WTC11 (cell line): ENCODE measurements at places on chromosomes 1 and 21. TPM values are rescaled to one million over a fixed set of nuclear protein-coding genes. Genes with fewer than 3 reads are reported as not detected.

- no peaks in the 10 kb centered on the region for H3K36me3 ChIP-seq
- DNase-seq: peak; percentile 16
- peaks cover 5% of the 10 kb centered on the region for H3K4me1 ChIP-seq
- H3K4me3 ChIP-seq: no peak overlapping the region
These were observed 23.1 kb upstream of the HFM1 start for GRCh38 chr1:91427741-91428140.

GRCh38 chr21:35517865-35518264, 468.8 kb upstream of the RUNX1 start:
- H3K27ac ChIP-seq: no peak overlapping the region
- no peak overlapping the region for H3K4me3 ChIP-seq
- no peak for DNase-seq

DNA sequence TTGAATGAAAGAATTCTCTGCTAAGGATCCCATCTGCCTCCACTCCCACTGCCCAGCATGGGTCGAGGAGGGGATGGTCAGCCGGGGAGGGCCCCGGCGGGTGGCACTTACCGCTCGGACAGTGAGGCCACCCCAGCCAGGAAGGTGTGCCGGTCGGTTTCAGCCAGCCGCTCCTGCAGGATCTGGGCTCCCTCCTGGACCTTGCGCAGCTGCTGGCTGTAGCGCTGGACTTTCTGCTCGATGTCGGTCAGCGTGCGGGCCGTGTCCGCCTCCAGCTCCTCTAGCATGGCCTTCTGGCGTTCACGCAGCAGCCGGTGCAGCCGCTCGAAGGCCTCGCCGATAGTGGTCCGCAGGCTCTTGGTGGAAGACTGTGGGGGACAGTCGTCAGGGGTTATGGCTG, 22.3 kb downstream of the TRIM62 start:
- peaks cover 14% of the 10 kb centered on the region for H3K36me3 ChIP-seq
- H3K27ac ChIP-seq: no peak overlapping the region; the same call in 1 of the 2 replicates
- no peak overlapping the region for H3K4me3 ChIP-seq
- H3K4me1 ChIP-seq: peaks cover 43% of the 10 kb centered on the region

GRCh38 chr1:58031416-58031815, 515.1 kb downstream of the OMA1 start:
- H3K27ac ChIP-seq: peak overlapping the region; percentile 95
- H3K4me3 ChIP-seq: peak overlapping the region; percentile 35
- peaks cover 79% of the 10 kb centered on the region for H3K4me1 ChIP-seq
- no peaks in the 10 kb centered on the region for H3K27me3 ChIP-seq
- peak; percentile 57 for DNase-seq

GRCh38 chr1:42146626-42147320, 6.4 kb upstream of the GUCA2B start:
- H3K27ac ChIP-seq: no peak overlapping the region
- no peak overlapping the region for H3K4me3 ChIP-seq
- no peaks in the 10 kb centered on the region for H3K27me3 ChIP-seq
- DNase-seq: peak; percentile 89
- H3K36me3 ChIP-seq: no peaks in the 10 kb centered on the region

The NUAK2 gene
- total RNA-seq: 8.7 to 10.8 TPM (median 10.8 TPM) in 3 replicates

GRCh38 chr1:116064616-116065015, 46.6 kb upstream of the MAB21L3 start:
- DNase-seq: no peak
- peaks cover 12% of the 10 kb centered on the region for H3K36me3 ChIP-seq
- no peak overlapping the region for H3K27ac ChIP-seq
- H3K27me3 ChIP-seq: no peaks in the 10 kb centered on the region
- H3K4me1 ChIP-seq: no peaks in the 10 kb centered on the region

The BRDT gene
- 0.13 to 0.21 TPM (median 0.18 TPM) in 3 replicates for total RNA-seq

DNA sequence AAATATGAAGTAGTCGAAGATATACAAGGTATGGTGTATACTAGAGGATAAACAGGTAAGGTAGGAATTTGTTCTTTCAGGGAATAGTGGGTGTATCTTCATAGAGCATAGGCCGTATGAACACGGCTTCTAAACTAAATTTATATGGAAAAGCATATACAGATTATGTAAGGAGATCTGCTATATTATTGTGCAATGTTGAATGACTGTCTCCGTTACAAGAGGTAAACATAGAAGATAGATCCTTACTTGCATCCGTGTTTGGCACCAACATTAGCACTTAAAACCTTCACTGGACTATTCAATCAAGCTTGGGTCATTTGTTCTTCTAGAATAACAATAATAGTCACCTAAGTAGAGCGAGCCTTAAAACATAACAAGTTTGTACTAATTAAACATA, 45.9 kb downstream of the CLEC20A start:
- H3K27me3 ChIP-seq: no peaks in the 10 kb centered on the region
- peaks cover 4% of the 10 kb centered on the region for H3K36me3 ChIP-seq
- peaks cover 4% of the 10 kb centered on the region; the same call in 1 of the 2 replicates for H3K4me1 ChIP-seq
- H3K27ac ChIP-seq: no peak overlapping the region

- no peak overlapping the region for H3K27ac ChIP-seq
- DNase-seq: no peak
- H3K27me3 ChIP-seq: no peaks in the 10 kb centered on the region
These were observed 12.9 kb upstream of the C1orf115 start for GRCh38 chr1:220677251-220677650.

The TFF3 gene
- 2.9 to 4.2 TPM (median 3.5 TPM) in 3 replicates for total RNA-seq

DNA sequence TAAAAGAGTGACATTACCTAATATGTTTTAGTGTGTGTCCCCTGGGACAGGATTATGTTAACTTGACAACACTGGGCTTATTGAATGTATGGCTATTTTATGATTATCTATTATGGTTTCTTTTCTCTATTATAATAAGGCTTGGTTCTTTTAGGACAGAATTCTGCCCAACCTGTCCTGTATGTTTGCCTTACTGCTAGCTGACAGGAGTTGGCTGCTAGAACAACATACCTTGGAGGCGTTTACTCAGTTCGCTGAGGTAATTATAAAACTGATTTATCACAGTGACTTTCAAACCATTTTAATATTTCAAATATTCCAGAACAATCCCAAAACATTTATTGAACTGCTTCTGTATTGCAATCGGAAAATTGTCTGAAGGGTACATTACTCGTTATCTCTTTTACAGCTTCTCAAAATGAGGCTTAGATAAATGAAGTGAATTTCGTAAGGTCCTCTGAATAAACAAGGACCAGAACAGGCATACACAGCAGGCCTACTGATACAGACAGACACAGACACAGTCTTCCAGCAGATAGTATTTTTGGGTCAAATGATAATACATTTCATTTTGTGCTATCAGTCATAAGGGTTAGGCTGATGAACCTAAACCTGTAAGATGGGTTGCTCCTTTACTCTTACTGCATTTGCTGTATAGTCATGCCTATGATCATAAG, 44.2 kb downstream of the SCYL3 start:
- no peak overlapping the region for H3K4me3 ChIP-seq
- H3K27me3 ChIP-seq: no peaks in the 10 kb centered on the region
- H3K27ac ChIP-seq: no peak overlapping the region
- DNase-seq: no peak
- no peaks in the 10 kb centered on the region for H3K4me1 ChIP-seq

- no peak overlapping the region for H3K27ac ChIP-seq
- DNase-seq: peak; percentile 81
- H3K4me1 ChIP-seq: peaks cover 25% of the 10 kb centered on the region
- peak overlapping the region; percentile 26; the same call in 1 of the 2 replicates for H3K4me3 ChIP-seq
These were observed 18.8 kb downstream of the KNCN start for GRCh38 chr1:46532498-46533178.

- DNase-seq: no peak
- peaks cover 13% of the 10 kb centered on the region for H3K4me1 ChIP-seq
- H3K27me3 ChIP-seq: no peaks in the 10 kb centered on the region
- H3K36me3 ChIP-seq: no peaks in the 10 kb centered on the region
- peak overlapping the region; percentile 39 for H3K27ac ChIP-seq
These were observed 181.6 kb upstream of the CACYBP start for GRCh38 chr1:174818014-174818616.

DNA sequence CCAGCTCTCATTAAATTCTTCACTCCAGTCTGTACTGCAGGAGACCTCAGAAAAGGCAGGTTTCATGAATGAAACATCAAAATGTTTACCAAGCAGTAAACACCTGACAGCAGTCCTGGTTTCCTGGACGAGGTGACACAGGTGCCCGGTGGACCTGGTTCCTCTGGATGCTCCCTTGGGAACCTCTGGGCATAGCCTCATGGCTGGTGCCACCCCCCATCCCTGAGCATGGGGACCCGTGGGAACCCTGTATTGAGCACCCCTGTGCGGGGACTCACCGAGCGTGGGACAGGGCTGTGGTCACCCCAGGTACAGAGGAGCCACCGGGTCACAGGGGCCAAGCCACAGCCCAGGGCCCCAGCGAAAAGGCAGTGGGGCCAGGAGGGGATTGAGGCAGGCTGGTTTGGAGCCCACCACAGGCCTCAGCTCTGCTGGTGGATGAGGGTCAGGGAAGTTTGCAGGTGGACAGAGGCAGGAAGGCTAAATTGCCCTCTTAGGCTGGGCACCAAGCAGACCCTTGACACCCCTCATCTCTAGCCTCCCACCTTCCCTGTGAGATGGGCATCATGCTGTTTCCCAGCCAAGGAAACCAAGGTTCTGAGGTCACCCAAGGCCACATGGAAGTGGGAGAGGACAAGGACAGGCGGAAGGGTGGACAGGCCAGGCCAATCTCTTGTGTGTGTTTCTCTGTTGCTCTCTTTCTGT, 158.4 kb downstream of the PTPRU start:
- no peak overlapping the region for H3K4me3 ChIP-seq
- DNase-seq: no peak
- H3K27ac ChIP-seq: no peak overlapping the region
- no peaks in the 10 kb centered on the region for H3K36me3 ChIP-seq

The GPR52 gene
- 0.22 to 0.41 TPM (median 0.39 TPM) in 3 replicates for total RNA-seq

- H3K27me3 ChIP-seq: no peaks in the 10 kb centered on the region
- DNase-seq: no peak
- H3K27ac ChIP-seq: no peak overlapping the region
- H3K4me1 ChIP-seq: peaks cover 10% of the 10 kb centered on the region
- H3K36me3 ChIP-seq: no peaks in the 10 kb centered on the region
- no peak overlapping the region for H3K4me3 ChIP-seq
These were observed 22.3 kb upstream of the FAM78B start for GRCh38 chr1:166189126-166189525.

DNA sequence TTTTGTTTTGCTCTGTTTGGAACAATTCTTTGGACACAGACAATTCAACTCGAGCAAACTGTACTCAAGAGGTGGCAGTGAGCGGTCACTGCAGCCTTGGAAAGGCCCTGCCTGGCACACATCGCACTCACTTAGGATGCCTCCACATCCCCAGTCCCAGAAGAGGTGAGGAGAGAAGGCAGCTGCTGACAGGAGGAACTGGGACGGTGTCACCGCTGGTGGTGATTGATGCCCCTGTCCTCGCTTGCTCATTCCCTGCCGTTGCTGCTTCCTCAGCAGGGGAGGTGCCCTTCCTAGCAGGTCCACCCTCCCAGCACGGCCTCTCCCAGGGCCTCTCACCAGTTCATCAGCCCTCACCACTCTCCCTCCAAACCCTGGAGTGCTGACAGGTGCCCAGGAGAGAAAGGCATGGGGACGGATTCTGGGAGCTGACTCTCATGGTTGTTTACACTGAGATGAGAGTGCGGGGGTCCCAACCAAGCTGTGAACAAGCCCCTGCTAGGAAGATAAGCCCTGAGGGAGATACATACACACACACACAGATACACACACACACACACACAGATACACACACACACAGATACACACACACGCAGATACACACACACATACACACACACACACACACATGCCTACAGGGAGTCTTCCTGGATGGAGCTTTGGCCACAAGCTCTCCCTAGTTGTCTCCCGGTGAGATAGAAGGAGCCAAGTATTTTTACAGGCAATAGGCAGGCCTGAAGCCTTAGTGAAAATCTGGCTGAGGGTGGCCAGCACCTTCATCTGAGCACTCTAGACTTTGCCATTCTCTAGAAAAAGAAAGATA, 101.1 kb downstream of the CDC7 start:
- no peaks in the 10 kb centered on the region for H3K27me3 ChIP-seq
- no peak for DNase-seq
- no peaks in the 10 kb centered on the region for H3K36me3 ChIP-seq

DNA sequence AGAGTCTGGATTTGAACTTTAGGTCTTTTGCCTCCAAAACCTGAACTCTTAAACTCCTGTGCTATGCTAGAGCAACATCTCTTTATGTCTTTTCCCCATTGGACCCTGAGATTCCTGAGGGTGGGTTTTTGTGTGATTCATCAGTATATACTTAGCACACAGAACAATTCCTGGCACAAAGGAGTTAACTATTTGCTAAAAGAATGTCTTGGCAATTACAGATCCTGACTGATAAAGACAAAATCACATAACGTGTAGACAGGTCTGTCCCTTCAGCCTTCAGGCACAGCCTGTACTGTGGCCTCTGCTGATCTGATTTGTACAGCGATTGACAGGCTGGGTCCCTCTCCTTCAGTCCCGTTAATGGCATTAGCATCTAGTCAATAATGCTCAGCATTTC, 162.4 kb upstream of the BEND5 start:
- no peak overlapping the region for H3K4me3 ChIP-seq
- H3K27ac ChIP-seq: no peak overlapping the region
- no peaks in the 10 kb centered on the region for H3K36me3 ChIP-seq
- peaks cover 4% of the 10 kb centered on the region; the same call in 1 of the 2 replicates for H3K27me3 ChIP-seq
- peaks cover 6% of the 10 kb centered on the region for H3K4me1 ChIP-seq
- no peak for DNase-seq

- no peak overlapping the region for H3K4me3 ChIP-seq
- H3K27ac ChIP-seq: peak overlapping the region; percentile 57; the same call in 1 of the 2 replicates
- H3K36me3 ChIP-seq: peaks cover 19% of the 10 kb centered on the region; the same call in 1 of the 2 replicates
- no peak for DNase-seq
These were observed 33.7 kb downstream of the PTGFRN start for GRCh38 chr1:116943438-116943837.

The KRTAP11-1 gene
- total RNA-seq: not detected in 3 replicates

DNA sequence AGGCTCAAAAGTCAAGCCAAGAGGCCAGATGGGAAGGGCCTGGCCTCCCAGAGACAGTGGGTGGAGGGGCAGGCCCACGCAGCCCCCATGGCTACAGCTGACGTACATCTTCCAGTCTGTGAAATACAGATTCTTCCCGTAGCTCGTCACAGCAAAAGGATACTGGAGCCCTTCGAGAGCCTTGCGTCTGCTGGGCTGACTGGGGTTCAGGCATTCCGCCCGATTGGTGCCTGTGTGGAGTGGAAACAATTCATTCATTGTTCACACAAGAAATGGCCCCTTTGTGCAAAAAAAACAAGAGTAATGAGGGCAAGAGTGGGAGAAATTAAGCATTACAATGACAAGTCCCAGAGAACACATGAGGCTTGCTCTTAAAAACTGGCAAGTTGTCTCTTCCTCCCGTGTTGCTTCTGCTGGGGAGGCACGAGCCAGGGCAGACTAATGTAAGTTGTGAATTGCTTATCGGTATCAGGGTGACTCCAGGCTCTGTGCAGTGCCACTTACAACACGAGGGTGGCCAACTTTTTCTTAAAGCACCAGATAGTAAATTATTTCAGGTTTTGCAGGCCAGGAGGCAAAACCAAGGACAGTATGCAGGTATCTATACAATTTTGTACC, 85.1 kb downstream of the NID1 start:
- H3K27ac ChIP-seq: no peak overlapping the region
- no peak overlapping the region for H3K4me3 ChIP-seq
- H3K4me1 ChIP-seq: peaks cover 9% of the 10 kb centered on the region
- no peak for DNase-seq

DNA sequence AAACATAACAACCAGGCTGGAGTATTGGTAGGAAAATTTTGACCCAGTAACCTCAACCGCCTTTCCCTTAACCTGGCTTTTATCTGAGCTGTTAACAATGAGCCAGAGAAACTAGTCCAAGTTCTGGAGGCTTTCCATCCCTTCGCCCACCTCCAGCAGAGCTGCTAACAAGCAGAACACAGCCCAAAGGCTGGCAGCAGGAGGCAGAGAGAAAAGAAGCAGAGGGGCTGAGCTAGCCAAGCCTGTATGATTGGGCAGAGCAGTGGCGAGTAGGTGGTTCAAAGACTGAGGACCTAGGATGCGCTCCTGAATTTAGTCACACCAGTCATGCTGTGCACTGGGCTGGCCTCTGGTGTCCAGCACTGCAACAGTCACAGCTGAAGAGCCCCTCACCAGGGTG, 123.0 kb downstream of the TNR start:
- no peaks in the 10 kb centered on the region for H3K4me1 ChIP-seq
- H3K4me3 ChIP-seq: no peak overlapping the region
- DNase-seq: no peak
- no peaks in the 10 kb centered on the region for H3K36me3 ChIP-seq
